Ureter (tissue), 1 donor: ENCODE measurements at places on chromosomes 7 and 10. TPM values are rescaled to one million over a fixed set of nuclear protein-coding genes. Genes with fewer than 3 reads are reported as not detected.

GRCh38 chr10:79180414-79181221 lies 111.9 kb downstream of the ZMIZ1 start:
- no peak for DNase-seq

DNA sequence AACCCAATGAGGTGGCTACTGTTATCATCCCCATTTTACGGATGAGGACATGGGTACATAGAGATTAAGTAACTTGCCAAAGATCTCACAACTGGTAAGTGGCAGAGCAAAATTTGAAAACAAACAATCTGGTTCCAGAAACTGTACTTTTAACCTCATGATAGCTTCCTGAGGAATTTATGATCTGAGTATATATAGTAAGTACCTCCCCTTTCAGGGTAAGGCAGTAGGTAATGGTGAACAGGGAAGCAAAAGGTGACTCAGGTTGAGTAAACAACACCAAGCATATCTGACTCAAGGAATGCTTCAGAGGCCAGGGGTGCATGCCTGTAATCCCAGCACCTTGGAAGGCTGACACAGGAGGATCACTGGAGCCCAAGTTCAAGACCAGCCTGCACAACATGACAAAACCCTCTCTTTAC lies 21.1 kb downstream of the KLLN start:
- no peak for DNase-seq

NPC1L1 gene
- total RNA-seq: 0.10 TPM

TMEM184A gene
- 142 TPM for total RNA-seq

GRCh38 chr7:108459922-108460551 lies 3.8 kb upstream of the NRCAM start:
- DNase-seq: no peak
